ENCODE measurements at places on chromosomes 13 and 19.

DNA sequence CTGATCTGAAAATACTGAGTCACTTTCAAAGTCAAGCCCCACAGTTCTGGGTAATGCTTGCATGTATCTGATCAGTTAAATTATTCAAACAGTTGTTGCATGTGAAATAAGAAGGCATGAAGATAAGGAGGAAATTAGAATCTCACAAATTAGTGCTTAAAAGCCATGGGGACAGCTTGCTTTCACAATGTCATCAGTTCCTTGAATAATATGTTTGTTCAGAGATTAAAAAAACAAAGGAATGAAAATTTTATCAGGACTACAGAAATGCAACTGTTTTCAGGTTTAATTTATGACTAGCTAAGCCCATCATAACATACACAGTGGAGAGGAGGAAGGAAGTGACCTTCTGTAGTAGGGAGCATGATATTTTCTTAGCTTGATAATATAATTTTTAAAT lies 150.1 kb downstream of the OXGR1 start:
- no peak for DNase-seq

- DNase-seq, result peak; percentile 60
Measured at GRCh38 chr13:27425918-27426630, 1.7 kb downstream of the GTF3A start.

GRCh38 chr19:15837221-15837731 lies 21.8 kb upstream of the OR10H1 start:
- no peak for DNase-seq

GRCh38 chr13:35720690-35721554 lies 244.4 kb upstream of the MAB21L1 start:
- no peak for DNase-seq

- no peak for DNase-seq
Measured at GRCh38 chr19:6092329-6093286, 17.7 kb downstream of the RFX2 start.

DNA sequence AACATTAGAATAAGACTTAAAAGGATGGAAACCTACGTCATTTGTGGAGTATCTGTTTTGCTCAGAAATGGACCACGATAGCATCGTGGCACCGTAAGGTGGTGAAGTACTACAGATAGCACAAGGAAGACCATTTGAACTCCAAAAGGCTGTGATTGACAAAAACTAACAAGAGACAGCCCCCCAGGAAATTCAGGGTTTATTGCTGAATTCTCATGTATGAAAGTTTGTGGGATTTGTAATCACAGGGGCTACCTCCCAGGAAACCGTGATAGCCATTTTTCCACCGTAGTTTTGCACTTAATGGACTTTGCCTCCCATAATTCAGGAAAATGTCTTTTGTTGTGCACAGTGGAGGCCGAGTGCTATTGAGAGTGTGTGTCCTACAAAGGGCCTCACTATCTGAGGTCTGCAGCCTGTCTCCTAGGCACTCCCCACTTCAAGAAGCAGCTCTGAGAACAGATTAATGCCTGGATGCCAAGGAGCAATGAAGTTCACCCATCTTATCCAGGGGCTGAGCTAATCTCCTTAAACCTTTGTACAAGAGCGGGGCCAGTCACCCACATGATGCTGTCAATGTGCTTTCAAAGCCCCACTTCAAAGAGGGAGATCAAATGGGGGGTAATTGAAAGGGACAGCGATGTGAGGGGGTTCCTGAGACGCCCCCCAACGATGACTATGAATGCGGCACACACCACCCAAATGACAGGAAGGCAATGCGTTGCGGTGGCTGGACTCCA lies 182.6 kb downstream of the COL4A1 start:
- no peak for DNase-seq

GRCh38 chr13:109881961-109882558 lies 95.7 kb upstream of the IRS2 start:
- DNase-seq, result no peak

GRCh38 chr13:75458696-75459422 lies 23.1 kb downstream of the TBC1D4 start:
- DNase-seq, result no peak

DNA sequence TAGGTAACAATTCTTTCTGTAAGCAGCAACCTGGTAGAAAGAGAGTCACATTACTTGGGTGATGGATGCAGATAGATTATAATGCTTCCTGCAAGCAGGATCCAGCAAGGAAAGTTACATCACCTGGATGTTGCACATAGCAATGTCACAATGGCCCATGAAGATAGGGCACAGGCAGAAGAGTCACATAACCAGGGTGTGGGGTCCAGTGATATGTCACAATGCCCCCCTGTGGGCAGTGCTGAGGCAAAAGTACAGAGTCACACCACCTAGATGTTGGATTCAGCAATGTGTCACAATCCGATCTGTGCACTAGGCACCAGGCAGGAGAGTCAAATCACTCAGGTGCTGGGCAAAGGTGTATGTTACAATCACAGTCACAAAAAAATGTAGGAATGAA lies 4.0 kb upstream of the ZNF43 start:
- no peak for DNase-seq

GRCh38 chr19:19230999-19231398 lies 19.2 kb downstream of the NCAN start:
- no peak for DNase-seq

DNA sequence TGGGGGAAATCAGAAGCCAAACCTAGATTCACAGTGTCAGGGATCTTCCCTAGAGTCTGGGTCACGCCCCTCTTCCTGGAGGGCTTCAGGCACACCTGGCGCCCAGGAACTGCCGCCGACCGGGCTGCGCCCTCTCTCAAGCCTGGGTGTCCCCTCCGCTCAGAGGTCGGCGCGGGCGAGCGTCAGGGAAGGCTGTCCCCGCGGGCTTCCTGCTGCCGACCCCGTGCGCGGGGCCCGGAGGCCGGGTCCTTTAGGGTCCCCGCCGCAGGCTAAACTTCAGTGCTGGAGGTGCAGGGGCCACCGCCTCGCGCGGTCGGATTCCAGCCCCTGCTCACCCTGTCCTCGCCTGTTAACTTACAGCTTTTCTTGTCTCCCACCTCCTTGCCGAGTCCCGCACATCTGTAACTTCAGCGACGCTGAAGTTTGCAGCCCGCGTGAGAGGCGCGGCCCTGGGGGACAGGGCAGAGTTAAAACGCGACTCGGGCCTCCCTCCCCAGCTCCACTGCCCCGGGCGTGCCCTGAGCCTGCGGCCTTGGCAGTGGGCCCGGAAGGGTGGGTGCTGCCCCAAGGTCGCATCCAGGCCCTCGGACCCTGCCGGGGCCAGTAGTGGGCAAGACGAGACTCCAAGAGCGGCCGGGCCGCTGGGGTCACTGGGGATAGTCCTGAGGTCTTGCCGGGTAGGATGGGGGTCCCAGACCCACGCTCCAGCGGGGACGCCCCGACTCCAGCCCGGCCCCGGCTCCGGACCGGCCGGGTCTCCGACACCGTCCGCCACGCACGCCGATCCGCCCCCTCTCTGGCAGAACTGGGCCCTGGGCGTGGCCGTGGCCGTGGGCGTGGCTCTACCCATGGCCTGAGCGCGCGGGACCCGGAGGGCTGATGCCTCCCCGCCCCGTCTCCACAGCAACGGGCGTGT lies 95.6 kb upstream of the ZNF98 start:
- no peak for DNase-seq

DNA sequence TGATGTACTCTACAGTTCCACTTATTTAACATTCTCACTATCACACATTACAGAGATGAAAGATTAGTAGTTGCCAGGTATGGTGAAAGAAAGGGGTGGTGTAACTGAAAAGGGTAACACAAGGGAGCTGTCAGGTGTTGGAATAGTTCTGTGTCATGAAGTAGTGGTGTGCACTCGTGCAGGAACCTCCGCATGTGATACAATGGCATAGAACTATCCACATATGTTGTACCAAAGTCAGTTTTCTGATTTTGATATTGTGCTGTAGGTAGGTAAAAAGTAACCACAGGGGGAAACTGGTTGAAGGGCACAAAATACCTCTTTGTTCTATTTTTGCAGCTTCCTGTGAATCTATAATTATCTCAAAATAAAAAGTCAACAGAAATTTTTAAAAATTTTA lies 24.4 kb upstream of the RPL21 start:
- no peak for DNase-seq

DNA sequence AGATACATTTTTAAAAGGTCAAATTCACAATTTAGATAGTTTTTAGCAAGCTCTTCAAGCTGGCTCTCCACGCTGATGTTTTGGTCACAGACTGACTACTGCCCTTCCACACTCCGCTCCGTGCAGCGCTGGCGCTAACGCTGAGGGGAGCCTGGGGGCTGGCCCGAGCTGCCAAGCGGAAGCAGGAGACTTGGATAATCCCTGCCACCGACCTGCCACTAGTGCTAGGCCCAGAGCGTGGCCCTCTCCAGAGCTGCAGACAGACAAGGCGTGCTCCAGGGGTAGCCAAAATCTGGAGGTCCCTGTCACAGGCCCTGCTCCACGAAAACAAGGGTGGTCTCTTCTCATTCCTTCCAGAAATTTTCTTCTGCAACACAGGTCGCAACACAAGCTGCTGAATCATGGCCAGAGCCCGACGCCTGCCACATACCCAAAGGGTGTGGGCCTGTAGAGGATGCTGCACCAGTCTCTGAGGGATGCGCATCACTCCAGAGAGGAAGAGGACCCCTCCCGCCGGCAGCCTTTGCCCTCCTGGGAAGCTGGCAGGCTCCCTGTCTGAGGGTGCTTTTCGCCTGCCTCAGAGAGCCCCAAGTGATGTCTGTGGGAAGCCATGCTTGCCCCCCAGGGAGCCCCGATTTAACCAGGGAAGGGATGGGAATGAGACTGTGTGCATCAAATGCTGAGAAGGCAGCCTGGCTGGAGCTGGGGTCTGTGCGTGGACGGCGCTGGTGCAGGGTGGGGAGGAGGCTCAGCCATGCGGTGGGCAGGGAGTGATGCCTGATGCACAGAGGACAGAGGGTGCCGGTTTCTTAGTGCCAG lies 21.6 kb downstream of the CAPS start:
- no peak for DNase-seq

DNA sequence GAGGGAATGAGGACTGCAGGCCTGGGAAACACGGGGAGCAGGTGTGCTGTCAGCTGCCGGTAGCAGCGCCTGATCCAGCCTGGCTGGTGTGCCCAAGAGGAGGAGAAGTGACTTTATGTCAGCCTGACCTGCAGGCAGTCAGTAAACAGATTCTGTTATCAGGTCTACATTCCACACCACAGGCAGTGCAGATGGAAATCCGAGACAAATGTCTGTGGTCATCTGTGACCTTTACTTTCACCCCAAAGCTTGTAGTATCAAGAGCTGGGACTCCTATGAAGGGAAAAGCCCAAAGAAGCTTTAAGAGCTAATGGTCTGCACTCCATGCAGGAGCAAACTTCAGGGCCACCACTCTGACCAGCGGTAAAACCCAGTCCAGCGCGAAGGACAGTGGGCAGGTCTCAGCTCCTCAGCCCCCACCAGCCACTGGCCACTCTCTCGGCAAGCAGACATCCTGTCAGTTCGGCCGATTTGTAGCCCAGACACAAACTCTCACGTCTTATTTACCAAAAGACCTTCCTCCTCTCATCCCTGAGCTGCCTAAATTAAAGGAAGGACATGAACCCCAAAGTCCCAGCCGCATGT lies 7.7 kb downstream of the EPS15L1 start:
- no peak for DNase-seq

DNA sequence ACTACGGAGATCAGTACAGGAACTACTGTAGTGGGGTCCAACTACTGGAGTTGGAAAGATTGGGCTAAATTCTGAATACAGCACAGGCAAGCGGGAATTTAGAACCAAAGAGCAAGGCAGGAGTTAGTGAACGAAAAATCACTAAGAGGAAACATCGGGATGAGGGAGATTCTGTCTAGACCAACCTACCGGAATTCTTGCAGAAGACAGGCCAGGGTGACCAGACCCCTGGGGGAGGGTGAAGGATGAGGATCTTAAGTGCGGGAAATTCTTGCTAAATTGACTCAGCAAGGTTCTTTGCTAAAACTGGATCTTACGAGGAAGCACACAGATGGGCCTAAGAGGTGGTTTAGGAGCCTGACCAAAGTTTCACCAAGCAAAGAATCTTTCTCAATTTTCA lies 13.2 kb upstream of the PSPC1 start:
- DNase-seq, result no peak

DNA sequence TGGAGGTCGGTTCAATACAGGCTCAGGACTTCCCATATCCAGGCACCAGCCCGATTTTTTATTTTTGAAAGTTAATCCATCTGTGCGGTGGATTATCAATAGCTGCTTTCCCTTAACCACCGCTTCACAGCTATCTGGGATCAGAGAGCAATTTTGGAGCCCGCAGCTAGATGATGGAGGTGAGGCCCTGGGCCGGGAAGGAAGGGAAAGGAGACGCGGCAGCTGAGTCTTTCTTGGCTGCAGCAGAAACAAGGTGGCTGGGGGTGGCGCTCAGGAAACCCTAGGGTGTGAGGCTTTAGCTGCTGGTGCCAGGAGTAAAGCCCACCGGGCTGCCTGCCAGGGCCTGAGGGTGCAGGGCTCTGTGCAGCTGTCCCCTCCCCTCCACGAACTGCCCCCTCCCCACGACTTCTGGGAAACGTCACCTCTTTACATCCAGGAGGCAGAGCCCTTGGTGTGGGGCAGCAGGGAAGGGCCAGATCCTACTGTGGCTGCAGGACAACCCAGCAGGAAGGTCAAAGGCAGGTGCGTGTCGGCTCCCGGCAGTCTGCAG lies 307.0 kb downstream of the ZNF536 start:
- DNase-seq, result no peak

DNA sequence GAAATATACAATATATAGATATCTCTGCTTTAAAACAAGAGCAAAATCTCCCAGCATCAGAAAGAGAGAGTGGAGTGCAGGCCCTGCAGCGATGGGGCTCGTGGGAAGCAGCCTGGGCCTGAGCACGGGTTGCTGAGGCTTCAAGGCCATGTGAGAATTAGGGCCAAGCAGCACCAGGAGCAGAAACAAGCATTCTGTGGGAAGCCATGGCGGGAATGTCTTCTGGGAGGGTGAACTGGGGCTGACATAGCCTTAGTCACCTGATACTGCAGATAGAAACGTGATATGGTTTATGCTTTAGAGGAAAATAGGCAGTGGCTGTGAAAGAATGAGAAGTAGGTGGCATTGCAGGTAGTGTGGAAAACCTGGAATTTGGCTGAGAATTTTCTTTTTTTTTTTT lies 472.3 kb downstream of the IRS2 start:
- DNase-seq, result no peak

DNA sequence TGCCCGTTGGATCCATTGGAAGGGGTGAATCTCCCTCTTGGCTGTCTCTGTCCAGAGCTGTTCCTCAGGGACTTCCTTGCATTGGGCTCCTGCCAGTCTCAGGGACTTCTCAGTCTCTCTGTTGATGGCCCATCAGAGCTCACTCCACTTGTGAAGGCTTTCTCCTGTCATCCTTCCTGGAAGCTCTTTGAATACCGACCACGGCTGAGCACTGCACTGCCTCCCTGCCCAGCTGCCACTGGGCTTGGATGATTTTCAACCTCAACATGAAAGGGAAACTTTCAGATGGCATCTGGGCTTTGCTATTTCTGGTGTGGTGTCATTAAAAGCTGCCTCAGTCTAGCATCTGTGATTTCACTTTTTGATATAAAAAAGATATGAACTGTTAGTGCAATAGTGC lies 66.1 kb upstream of the ANKRD10 start:
- DNase-seq, result no peak

Data from activated T-helper 1 cell treated with anti-CD3 and anti-CD28 coated beads, Interleukin-2, amount 50 U/mL, for 16 hours (primary cell).